ENCODE measurements at places on chromosomes 6 and 20.

GRCh38 chr20:61253264-61253639 is 1.2 kb downstream of the CDH4 start:
- DNase-seq = no peak

DNA sequence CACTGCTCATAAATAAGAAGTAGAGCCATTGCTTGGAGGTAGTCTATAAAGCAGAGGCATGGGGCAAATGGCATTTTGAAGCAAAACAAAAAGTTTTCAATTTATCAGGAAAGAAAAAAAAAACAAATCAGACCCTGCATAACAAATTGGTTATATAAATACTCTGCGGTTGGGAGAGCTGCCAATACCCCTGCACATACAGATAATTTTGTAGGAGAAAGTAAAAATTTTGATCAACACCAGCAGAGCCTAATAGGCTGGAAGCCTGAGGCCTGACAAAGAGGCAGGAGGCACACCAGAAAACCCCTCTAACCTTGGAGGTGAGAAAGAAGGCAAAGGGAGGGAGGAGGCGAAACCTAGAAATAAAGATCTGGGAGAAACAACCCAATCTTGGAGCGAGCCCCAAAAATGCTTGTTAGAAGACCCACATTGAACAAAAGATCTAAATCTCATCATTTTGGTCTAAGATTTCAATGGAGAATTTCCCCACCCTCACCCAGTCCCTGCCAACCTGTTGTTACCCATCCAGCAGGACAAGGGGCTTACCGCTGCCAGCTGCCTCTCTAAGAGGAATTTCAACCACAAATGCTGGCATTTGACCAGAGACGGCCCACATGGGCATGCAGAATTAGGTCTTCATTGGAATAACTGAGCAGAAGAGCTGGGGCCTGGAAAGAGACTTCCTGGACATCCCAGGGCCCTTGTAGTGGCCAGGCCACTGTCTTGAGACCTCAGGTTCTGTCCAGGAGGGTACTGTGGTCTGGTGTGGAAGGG is 28.4 kb downstream of the FOXA2 start:
- no peak for DNase-seq

DNA sequence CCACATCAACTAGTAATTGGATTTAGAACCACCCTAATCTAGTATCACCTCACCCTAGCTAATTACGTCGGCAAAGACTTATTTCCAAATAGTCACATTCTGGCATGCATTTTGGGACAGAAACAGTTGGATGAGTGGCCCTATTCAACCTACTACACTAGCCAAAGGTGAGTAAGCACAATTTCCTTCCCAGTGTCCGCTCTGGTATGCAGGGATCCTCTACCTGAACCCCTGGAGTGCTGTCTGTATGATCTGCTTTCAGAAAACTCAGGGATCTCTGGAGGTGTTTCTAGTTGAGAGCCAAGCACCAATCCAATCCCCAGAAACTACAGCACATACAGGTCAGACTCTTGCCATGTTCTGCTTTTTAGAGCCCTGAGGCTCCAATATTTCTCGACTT is 717.4 kb upstream of the MANEA start:
- DNase-seq = no peak

GRCh38 chr6:111150577-111150976 is 63.3 kb downstream of the SLC16A10 start:
- DNase-seq = no peak

- peak; percentile 79 for DNase-seq
These were observed 54.4 kb upstream of the CEP85L start for GRCh38 chr6:118705544-118706491.

DNA sequence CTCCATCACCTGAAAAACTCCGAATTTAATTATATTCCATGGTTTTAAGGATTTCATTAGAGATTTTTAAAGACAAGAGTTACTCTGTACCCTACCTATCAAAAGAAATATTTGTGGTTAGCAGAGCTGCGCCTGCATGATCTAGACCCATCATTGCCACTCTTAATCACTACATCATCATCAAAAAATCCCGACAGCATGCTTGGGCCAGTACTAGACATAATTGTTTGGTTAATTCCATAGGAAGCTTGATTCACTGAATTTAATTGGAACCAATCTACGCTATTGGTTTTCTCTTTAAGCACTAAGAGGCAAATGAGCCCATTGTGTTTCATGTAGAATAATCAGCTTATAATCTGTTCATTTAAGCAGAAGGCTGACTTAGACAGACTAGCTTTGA is 33.4 kb upstream of the RNF217 start:
- DNase-seq = no peak

- no peak for DNase-seq
These were observed 4.8 kb downstream of the TBPL1 start for GRCh38 chr6:133957780-133958242.

DNA sequence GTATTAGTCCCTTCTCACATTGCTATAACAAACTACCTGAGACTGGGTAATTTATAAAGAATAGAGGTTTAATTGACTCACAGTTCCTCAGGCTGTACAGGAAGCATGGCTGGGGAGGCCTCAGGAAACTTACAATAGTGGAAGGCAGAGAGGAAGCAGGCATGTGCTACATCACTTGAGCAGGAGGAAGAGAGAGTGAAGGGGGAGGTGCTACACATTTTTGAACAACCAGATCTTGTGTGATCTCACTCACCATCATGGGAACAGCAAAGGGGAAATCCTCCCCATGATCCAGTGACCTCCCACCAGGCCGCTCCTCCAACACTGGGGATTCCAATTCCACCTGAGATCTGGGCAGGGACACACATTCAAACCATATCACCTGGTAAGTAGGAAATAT is 630.6 kb downstream of the QKI start:
- DNase-seq = no peak

- peak; percentile 78 for DNase-seq
These were observed 12.3 kb upstream of the HDDC2 start for GRCh38 chr6:125314009-125314581.

GRCh38 chr6:31386977-31387376 is 16.4 kb upstream of the MICA start:
- peak; percentile 70 for DNase-seq

GRCh38 chr6:117165911-117166499 is 99.4 kb upstream of the VGLL2 start:
- DNase-seq = no peak

DNA sequence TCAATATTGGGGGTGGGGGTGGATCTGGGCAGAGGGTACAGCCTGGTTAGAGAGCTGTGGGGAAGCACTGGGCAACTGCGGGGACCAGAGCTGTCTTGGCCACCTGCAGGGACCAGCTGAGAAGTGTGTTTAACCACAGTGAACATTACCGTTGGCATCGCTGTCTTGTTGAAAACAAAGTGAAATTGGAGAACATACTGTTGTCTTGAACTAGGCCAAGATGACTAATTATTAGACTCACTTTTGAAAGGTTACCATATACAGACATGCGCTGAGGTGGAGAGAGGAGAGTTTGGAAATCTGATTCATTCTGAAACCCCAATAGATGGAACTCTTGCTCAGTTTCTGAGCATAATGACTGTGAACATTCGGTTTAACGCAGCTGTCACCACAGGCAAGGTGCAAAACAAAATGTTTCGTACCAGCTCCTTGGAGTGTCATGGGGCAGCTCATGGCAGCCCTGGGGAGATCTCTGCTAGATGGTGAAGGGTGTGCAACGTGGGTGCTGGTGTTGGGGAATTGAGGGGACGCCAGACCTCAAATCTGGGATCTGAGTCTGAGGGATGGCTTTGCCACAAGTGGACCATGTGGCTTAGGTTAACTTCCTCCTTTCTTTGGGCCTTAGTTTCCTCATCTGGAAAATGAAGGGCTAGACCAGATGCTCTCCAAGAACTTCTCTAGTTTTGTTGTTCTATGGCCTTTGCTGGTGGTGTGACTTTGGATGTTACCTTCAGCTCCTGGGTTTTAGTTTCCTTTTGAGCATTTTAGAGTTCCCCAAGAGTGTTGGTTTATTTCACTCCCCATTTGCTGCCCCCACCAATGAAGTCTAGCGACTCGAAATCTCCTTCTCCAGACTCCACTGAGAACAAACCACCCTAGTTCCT is 24.6 kb upstream of the GTSF1L start:
- DNase-seq = no peak

GRCh38 chr20:24979036-24979960 is 13.3 kb downstream of the APMAP start:
- DNase-seq = no peak

DNA sequence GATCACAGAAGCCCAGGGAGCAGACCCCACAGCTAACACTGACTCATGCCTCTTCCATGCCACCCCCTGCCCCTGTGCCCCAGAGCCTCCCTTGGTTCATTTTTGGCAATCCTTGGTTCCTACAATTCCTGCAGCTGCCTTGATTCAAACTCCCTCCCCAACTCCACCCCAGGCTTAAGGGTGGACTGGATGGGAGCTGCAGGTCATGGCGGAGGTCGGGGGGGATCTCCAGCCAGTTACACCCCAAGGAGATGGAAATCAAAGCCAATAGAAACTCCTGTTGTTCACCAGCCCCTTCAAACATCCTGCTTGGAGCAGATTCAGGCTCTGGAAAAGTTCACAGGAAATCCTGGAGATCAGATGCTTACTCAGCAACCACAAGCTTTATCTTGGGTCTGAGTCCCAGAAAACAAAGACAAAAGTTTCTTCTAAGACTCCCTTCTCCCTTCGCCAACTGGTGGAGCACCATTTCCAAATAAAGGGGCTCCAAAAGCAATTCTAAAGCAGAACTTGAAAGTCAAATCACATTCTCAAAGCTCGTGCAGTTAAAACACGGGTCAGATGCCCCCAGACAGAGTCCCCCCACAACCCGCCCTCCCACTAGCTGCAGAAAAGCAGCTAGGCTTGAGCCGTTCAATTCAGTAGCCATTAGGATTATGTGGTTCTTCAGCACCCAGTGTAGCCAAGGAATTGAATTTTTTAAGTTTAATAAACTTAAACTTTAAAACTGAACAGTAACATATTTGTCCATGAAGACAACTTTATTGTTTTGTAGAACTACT is 149.5 kb downstream of the ANKRD60 start:
- peak; percentile 53 for DNase-seq

DNA sequence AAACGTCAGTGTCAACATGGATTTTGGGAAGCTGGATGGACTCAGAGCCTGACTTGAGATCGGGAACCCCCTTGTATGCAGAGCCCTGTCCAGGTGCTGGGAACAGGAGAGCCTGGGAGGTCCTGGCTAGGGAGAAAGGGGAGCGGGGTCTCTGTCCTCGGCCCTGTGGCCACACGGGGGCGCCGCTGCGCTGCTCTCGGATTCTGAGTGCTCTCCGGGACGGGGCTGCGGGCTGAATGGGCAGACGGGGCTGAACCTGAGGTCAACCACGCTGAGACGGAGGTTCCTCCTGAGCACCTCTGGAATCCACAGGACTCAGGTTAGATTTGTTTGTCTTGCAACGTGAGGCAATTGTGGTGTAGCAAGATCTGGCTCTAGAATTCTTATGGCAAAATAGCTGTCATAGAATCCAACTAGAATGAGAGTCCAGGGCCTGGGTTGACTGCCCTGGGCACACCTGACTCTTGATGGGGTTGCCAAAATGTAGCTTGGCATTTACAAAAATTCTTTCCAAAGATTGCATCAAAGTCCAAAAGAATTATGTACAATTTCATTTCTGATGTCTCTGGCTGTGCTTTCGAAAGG is 20.6 kb upstream of the HLA-F start:
- peak; percentile 86 for DNase-seq

GRCh38 chr20:49384437-49385434 is 97.7 kb downstream of the KCNB1 start:
- peak; percentile 89 for DNase-seq

DNA sequence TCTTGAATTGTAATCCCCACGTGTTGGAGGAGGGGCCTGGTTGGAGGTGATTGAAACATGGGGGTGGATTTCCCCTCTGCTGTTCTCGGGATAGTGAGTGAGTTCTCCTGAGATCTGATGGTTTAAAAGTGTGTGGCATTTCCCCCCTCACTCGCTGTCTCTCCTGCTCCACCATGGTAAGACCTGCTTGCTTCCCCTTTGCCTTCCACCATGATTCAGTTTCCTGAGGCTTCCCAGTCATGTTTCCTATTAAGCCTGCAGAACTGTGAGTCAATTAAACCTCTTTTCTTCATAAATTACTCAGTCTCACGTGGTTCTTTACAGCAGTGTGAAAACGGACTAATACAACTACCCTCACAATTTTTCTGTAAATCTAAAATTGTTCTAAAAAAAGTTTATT is 26.8 kb upstream of the FAM184A start:
- DNase-seq = no peak

DNA sequence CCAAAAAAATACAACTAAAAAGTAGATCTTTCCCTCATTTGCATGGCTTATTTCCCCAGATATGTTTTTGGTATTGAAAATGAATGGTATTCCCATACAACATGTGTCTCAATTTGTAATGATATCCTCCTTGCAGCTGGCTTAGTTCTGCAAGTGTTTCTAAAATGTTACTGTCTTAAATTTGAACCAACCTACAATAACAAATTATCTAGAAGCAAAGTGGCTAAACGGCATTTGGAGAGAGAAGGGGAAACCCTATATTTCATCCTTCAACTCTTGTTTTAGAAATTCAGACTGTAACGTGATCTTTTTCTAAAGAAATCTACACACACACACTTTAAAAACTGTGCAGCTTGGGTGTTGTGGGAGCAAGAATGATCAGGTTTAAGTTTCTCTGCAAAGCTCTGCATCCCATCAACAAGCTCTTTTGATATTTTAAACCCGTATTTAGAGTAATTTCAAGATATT is 153.0 kb downstream of the SOBP start:
- DNase-seq = no peak

GRCh38 chr6:15761045-15761502 is 98.2 kb upstream of the DTNBP1 start:
- no peak for DNase-seq

- DNase-seq = no peak
These were observed 58.3 kb downstream of the IPCEF1 start for GRCh38 chr6:154298297-154298696.

GRCh38 chr20:50588034-50588736 is 78.0 kb downstream of the PTPN1 start:
- DNase-seq = peak; percentile 85

DNA sequence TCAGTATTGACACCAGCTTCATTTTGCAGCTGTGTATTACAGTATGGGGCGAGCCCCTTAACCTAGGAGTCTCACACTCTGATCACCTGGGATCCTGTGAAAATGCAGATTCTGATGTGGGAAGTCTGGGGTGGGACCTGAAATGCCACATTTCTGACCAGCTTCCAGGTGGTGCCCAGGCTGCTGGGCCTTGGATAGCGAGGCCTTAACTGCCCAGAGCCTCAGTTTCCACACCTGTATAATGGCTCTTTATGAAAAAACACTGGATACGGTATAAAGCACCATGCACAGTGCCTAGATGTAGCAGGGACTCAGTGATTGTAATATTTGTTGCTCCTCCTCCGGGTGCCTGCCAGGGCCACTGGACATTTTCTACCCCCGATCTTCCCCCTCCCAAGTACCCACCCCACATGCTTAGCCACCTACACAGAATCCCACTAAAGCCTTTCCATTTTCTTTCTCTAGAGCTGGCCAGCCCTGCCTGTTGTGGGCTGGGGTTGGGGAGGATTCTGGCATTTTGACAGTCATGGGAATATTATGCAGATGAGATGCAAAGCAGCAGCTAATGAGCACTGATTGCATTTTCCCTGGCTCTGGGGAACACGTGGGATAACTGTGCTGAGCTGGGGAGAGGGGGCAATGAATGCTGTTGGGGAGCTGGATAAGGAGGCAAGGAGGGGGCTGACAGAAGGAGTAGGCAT is 44.8 kb downstream of the SPDEF start:
- no peak for DNase-seq

All from islet precursor cell (in vitro differentiated cells).